Activated T-helper 1 cell treated with anti-CD3 and anti-CD28 coated beads, Interleukin-2, amount 50 U/mL, for 16 hours (primary cell): ENCODE measurements at places on chromosomes 6 and 20.

- no peak for DNase-seq
Observed at GRCh38 chr6:31763619-31763940, 1.1 kb downstream of the SAPCD1 start.

DNA sequence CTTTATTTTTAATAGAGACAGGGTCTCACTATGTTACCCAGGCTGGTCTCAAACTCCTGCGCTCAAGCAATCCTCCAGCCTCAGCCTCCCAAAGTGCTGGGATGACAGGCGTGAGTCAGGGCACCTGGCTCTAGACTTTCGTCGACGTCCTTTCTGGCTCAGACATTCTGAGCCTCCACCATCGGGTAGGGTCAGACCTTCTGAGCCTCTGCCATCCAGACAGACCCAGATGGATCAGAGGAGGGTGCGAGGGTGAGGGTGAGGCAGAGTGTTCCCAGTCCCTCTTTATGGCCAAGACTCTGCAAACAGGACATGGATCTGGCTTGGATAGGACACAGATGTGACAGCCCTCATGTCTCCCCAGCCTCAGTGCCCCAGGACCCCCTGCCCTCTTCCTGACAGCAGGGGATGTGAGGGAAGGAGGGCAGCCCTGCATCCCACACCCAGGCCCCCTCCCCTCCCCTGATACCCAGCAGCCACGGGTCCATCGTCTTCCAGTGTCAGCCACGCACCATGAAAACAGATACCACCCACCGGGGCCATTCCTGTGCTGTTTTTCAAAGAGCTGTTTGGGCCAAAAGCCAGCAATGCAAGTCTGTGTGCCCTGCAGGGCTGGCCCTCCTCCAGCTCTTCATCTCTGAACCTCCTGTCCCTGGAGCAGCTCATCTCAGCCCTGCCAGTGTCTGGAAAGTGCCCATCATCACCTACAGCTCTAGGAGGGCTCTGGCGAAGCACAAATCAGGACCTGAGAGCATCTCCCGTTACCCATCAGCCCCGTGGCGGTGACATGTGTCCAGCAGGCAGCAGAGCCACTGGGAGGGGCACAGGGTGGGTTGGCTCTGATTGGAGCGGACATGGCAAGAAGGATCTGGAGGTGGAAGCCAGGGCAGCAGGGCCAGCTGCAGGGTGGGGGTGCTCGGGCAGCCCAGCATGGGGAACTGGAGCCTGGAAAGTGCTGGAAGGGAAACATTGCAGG is 208.4 kb downstream of the PREX1 start:
- no peak for DNase-seq

GRCh38 chr20:38139156-38139912 is 25.7 kb downstream of the TGM2 start:
- no peak for DNase-seq

DNA sequence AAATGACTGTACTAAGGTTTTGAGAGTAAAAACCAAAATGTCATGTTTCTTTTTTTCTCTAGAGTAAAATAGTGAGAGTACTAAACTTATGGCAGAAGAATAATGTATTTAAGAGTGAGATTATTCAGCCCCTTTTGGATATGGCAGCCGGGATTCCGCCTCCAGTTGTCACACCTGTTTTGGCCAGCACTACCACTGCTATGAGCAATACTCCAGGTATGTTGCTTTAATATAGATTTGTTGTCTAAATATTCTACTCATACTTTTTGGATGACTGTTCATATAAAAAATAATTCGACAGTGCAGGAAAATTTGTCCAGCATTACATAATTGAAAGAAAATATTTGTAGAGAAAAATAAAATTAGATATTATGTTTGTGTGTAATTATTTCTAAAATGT is 59.5 kb downstream of the SCAF8 start:
- no peak for DNase-seq

GRCh38 chr6:18391023-18391422 is 3.9 kb downstream of the RNF144B start:
- no peak for DNase-seq

DNA sequence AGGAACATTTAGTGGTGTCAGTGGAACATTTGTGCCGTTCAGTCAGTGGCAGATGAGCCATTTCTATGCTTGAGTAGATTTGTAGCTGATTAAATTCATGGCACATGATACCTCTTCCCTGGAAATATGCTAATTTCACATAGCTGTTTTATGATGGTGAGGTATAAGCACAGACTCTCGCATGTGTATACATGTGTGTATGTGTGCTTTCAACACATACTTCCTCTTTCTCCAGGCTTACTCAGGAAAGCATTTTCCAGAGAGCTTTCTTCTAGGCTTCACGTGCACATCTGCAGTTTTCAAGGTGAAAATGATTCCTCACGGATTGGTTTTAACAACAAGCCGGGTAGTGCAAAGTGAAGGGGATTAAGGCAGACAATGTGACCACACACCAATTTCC is 396.5 kb downstream of the HDGFL1 start:
- DNase-seq = no peak

- no peak for DNase-seq
Observed at GRCh38 chr6:34095136-34095505, 50.8 kb downstream of the GRM4 start.
